Activated CD4-positive, alpha-beta T cell treated with anti-CD3 and anti-CD28 coated beads, Interleukin-2, Interleukin-4, amounts not matched to agents 100 ng/mL and 50 ng/mL, durations not matched to agents 16 hours and 8 hours (primary cell): ENCODE measurements at places on chromosomes 5 and 9.
A peak's percentile ranks its signal among the peaks of the same experiment; 100 is the strongest.

GRCh38 chr5:8861764-8862163, 684.1 kb downstream of the SEMA5A start:
- DNase-seq, result no peak

DNA sequence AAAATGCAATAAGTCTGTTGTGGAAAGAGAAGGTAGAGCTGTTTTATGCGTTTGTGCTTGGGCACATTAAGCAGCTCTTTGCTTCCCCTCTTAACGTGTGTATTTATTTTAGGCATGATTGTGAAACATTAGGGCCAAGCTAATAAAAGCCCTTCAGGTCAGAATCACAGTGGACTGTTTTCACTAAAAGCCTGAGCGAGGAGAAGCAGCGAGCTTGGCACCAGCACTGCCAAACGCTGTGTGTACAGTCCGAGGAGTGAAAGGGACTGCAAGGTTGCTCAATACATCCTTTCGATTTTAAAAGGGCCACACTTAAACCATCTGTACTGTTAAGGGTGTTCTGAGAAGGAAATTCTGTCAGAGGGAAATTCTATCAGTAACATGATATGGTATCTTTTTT, 107.2 kb upstream of the CKMT2 start:
- no peak for DNase-seq

DNA sequence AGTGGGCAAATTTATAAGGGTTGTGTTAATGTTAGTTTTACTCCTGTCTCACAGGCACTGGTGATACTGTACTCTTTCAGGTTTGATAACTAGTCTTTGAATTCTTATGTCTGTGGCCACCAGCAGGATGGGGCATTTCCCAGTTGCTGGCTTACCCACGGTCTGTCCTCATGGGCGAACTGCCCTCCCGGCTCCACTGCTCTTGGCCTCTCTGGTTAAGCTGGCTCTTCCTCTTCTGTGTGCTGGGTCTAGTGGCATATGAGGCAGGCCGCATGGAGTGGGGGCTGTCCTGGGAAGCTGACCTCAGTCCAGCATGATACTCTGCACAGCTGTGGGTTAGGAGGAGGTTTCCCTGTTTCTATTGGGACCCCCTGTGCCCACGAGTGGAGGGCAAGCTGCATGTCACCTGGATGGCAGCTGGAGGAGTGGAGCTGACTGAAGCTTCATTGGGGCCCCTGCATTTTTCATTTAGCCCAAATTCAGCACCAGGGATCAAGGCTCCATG, 19.5 kb downstream of the PHF2 start:
- DNase-seq, result no peak

- DNase-seq, result no peak
Measured at GRCh38 chr5:169521366-169521983, 62.1 kb upstream of the SPDL1 start.

DNA sequence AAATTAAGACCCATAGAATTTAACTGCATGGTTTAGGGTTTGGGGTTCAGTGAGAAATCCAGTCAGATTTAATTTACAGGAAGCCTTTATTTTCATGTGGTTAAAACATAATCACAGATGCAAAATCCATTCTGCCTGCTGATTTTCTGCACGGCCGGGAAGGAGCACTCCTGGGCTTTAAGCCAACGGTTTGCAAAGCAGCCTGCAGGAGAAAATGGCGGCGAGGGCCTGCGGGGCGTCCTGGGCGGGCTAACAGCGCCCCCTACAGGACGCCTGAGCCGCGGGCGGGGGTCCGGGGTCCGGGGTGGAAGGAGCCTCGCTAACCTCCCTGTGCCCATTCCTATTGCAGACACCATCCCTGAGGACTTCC, 47.6 kb downstream of the THBS4 start:
- peak; percentile 75 for DNase-seq

DNA sequence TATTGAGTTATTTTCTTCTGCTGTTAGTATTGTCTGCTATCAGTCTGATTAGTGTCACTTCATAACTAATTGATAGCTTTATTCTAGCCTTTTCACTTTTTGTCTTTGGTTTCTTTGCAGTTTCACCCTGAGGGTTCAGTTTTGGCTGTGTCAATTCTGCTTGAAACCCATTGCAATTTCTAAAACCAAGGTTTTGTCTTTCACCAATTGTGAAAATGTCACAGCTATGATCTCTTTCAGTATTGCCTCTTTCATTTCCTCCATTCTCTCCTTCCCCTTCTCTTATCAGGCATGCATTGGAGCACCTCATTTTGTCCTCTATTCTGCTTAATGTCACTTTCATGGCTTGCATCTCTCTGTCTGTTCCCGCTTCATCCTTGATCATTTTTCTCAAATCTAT, 248.1 kb downstream of the YTHDC2 start:
- no peak for DNase-seq

- no peak for DNase-seq
Measured at GRCh38 chr5:40121236-40121635, 558.5 kb upstream of the PTGER4 start.

GRCh38 chr5:136035837-136036236, 7.0 kb downstream of the TGFBI start:
- DNase-seq, result no peak

DNA sequence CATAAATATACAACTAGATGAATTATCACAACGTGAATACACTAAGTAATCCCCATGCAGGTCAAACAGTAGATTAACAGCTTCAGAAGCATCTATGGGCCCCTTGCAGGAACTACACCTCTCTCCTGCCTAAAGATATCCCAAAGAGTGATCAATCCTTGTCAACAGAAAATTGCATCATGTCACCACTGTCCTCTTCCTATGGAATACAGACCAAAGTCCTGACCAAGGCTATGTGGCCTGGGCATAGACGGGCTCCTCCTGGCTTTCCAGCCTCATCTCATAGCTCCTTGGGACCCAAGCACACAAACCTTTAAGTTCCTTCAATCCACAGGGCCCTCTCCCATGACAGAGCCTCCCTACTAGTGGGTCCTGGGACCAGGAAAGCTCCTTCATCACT, 25.3 kb downstream of the NIPAL4 start:
- no peak for DNase-seq

DNA sequence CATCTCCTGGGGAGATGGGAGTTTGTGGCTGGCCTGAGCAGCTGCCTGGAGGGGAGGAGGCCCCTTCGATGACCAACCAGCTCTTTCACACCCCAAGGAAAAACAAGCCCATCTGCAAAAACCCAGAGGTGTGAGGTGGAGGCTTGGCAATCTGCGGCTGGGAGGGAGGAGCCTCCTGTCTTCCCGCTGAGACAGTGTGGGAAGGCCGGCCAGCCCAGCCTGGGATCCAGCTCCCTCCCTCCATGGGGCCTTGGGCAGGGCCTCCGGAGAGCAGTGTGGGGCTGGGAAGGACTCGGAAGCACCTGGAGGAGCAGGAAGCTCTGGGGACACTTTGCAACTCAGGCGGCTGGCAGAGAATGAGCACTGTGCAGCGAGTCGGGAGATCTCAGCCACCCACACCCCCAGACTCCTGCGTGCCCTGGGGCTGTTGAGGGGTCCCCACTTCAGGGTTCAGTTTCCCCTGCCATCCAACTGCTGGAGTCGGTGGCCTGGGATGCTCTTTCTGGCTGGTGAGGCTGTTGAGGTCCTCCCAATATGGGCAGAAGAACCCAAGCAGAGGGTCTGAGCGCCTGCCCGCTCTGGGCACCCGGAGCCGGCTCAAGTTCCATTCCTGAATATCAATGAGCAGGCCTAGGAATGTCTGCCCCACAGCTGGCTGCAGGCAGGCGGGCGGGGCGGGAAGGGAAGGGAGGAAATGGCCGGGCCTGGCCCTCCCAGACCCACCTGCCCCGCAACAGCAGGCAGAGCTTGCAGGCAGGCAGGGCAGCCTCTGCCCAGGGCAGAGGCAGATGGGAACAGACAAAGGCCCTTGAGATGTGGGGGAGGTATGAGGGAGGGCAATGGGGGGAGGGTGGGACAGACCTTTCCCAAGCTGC, 101.1 kb downstream of the FGF18 start:
- DNase-seq, result no peak

DNA sequence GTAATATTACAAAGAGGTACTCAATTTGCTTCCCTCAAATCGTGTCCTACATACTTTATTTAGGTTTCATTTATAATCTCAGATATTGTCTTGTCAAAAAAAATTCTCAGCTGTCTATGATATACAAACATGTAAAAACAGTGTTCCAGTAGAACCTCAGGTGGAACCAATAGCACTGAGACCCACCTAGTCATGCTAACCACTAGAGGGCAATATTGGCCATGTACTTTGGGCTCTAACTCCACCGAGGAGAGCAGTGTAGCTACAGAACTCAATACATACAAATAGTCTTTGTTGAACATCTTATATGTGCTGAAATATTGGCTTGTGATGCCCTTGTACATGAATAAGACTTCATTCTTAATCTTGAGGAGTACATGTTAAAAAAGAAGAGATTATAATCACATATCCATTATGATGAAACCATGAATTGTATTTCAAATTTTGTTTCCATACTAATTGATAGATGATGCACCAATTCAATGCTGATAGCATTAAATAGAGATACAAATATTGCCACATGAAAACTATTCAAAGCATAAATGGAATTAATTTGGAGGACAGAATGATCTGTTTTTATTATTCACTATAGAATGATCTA, 71.2 kb upstream of the CNTLN start:
- DNase-seq, result peak; percentile 42

DNA sequence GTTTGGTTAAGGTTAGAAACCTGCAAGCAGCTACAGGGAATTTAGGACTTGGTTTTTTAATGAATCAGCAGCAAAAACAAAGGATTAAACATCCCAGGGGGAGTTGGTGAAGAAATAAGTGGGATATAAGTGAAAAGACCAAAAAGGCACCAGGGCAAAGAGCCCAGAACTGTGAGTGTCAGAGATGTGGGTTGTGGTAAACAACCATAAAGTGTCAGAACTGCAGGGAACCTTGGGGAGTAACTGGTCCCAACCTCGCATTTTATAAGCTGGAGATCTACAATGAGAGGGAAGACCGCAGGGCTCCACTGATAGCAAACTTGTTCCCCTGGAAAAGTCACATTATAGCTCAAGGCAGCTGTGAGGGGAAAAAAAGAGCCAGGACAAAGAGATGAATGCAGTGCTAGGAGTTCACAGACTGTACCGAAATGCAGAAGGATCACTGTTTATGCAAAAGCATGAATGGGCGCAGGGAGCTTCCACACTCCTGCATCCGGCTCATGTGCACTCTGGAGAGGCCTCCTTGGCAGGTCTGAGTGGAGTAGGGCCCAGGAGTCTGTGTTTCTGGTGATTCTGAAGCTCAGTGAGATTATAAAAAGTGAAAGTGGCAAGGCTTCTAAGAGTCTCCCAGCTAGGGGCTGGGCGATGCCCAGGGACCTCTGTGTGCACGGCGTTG, 156.3 kb downstream of the GOLPH3 start:
- no peak for DNase-seq

DNA sequence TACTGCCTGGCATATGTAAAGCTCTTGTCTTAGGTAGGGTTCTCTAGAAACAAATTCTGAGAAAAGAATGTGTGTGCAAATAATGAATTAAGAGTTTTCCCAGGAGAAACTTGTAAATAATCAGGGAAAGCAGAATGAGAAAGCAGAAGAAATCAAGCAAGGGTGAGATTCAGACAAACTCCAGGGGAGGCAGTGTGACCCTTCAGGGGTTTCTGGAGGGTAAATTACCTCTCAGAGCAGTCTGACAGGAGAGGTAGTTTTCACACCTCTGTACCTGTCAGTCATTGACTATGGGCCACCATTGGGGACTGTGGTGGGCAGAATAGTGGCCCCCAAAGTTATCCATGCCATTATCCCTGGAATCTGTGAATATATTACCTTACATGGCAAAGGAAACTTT, 124.6 kb downstream of the KCTD16 start:
- no peak for DNase-seq

- DNase-seq, result peak; percentile 87
Measured at GRCh38 chr5:135890867-135891266, 4.8 kb downstream of the IL9 start.

GRCh38 chr9:86828631-86829030, 118.7 kb downstream of the GAS1 start:
- no peak for DNase-seq

DNA sequence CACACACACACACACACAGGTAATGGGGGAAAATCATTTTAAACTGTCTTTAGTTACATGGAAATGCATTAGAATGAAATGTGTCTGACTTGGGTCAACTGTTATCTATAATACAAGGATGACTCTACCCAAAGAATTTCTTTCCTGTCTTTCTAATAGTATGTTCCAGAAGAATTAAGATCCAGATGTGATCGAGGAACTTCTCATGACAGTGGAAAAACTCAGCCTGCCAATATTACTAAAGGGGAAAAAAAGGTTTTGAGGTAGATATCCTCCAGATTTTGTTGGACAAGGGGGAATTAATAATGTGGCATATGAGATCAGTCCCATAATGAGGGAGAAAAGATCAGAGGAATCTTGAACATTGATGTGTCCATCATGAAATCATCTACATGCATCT, 190.6 kb upstream of the MAP3K1 start:
- DNase-seq, result no peak

- no peak for DNase-seq
Measured at GRCh38 chr5:5470933-5471332, 48.5 kb downstream of the ICE1 start.

DNA sequence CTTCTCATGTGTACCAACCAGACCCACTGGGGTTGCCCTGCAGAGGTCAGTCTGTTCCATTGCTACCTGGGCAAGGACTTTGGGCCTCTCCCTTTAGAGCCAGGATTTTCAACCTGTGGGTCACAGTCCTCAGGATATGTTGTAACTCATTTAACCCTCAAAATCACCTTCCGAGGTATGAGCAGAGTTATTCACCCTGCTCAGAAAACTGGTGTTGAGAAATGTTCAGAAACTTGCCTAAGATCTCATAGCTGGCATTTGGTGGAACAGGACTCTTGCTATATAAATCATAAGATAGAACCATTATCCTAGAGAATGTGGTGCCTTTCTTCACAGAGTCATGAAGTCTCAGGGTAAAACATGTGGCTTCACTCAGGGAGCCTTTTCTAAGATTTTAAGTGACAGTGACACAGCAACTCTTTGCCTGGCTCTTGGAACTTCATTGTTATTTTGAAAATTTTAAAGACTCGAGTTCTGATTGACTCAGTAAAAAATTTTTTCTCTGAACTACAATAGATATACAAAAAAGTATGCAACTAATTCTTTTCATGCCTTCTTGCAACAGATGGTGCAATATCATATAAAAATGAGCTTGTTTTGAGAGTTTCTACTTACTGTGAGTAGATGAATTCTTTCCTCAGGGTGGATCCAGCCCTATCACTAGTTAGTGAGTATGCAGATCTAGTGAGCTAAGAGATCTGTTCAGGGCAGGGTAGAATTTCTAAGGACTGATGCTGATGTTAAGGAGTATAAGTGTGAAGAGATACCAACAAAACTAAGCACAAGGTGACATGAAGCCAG, 29.5 kb downstream of the CAST start:
- DNase-seq, result no peak

- no peak for DNase-seq
Measured at GRCh38 chr5:1175015-1175414, 26.4 kb upstream of the SLC6A19 start.
